ENCODE measurements at places on chromosomes 6 and 20.

GRCh38 chr6:42137194-42137753 lies 5.1 kb downstream of the C6orf132 start:
- DNase-seq: no peak

GRCh38 chr6:140773276-140773675 lies 1359.4 kb upstream of the GJE1 start:
- DNase-seq: no peak

DNA sequence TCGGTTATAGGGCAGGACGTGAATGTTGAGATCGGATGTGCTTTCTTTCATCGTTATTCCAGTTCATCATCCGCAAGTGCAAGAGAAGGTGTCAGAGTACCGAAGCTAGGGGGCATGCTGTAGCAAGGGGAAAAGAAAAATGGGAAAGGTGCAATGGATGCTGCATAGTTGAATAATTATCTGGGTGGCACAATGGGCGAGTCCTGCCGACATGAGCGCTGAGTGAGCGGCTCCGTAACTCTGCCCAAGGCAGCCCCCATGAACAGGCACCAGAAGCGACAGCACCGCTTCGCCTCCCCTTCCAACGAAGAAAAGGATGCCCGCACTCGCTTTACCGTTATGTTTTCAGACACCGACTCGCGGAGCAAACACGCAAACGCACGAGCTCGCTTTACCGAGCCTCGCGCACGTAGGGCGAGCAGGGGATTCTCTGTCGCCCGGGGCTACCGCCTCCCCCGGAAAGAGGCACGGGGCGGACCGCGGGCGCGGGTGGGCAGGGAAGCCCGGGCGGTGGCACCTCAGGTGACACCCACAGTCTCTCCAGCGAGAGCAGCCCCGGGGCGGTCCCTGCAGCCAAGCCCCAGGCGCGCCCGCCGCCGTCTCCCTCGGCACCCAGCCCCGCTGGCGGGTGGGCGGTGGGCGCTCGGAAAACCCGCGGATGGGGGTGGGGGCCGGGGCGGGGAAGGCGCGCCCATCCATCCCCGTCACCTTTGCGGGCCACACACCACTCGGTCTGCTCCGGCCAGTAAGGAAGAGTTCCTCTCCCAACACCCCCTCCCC lies 654 bp downstream of the WASF1 start:
- DNase-seq: peak; percentile 65

GRCh38 chr6:170010665-170011203 lies 259.3 kb downstream of the ERMARD start:
- DNase-seq: no peak

DNA sequence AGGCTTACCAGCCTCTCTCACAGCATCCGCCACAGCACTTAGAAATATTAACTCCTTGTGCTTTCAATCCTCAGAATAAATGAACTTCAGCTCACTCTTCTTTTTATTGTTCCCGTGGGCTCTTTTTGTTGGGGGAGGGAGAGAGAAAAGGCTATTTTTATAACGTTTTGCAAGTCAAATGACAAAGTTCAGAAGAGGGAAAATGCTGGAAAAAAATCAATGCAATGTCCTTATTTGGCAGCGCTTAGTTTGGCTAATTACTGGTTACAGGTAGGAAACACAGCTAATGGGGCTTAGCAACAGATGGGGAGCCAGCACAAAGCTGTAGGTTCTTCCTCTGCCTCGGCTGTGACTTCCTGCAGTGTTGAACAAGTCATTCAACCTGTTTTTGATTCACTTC lies 1067.0 kb upstream of the MAP3K7 start:
- no peak for DNase-seq

DNA sequence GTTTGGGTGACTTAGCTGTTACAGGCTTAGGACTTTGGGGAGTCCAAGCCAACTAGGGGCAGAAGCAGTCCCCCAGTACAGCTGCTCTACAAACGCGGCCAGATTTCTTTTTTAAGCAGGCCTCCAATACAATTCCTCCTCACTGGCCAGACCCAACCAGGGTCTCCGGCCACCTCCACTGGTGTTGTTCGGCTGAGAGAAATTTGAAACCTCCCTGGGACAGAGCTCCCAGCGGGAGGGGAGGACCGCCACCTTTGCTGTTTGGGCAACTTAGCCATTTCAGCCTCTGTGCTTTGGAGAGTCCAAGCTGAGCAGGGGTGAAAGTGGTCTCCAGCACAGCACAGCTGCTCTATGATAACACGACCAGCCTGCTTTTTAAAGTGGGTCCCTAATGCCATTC lies 59.4 kb upstream of the KHDRBS2 start:
- DNase-seq: no peak

DNA sequence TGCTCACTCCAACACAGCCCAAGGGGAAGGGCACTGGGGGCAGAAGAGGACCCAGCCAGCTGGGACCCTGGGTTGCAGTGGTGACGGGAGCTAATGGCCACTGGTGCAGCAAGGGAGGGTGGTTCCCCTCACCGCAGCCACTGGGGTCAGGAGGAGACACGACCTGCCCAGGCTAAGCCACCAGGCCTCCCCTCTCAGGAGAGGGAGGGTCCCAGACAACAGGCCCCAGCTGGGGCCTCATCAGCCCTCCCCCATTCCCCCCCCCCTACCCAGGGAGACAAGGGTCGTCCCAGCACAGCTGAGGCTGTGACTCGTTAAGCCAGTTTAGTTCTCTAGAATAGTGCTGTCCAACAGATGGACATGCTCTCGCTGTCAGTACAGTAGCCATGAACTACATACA lies 17.3 kb upstream of the MATN4 start:
- DNase-seq: no peak

- peak; percentile 7 for DNase-seq
These were observed 49.2 kb downstream of the TBC1D32 start for GRCh38 chr6:121285041-121285440.

GRCh38 chr6:137159912-137160311 lies 13.5 kb downstream of the IL22RA2 start:
- DNase-seq: no peak

GRCh38 chr6:170082067-170082466 lies 208.8 kb downstream of the DLL1 start:
- no peak for DNase-seq

- DNase-seq: no peak
These were observed 508.8 kb upstream of the PTCHD4 start for GRCh38 chr6:48619771-48620170.

DNA sequence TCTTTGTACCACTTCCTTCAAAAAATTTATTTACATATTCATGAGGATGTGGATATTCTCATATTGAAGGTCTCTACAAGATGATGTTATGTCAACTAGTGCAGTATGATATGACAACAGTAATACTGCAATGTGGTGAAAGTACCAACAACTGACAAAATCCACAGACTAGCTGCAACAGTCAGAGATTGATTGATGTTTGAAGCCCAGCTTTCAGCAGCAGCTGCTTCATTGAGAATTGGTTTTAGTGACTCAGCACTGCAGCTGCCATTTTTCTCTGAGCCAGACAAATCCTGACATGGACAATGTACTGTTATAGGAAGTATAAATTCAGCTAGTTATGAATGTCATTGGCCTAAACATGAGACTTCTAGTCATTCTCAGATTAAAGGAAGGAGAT lies 53.8 kb downstream of the PKIB start:
- DNase-seq: no peak

GRCh38 chr6:72925136-72925535 lies 300.2 kb downstream of the KHDC1L start:
- no peak for DNase-seq

- DNase-seq: no peak
These were observed 19.2 kb downstream of the CHMP4B start for GRCh38 chr20:33830371-33830770.

DNA sequence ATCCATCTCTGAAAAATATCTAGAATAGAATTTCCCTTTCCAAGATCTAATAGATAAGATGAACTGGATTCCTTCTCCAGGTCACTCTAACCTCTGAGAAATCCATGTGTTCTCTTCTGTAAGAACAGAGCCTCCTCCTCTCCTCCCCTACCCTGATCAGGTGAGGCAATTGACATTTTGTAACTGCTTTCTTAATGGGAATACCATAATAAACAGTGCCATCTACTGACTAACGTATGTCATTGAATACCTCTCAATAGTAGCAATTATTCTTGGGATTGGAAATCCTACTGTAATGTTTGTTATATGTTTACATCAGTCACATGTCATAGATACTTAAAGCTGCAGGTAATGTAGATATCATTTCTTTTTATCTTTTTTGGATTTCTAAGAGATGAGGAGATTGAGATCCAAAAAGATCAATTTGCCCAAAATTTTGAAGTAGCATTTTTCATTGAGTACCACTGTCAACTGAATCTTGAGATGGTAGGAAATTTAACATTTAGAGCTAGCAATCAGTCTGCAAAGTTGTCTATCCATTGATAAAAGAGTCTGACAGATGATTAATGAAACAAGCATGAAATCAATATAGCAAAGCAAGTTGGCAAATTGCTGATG lies 365.8 kb upstream of the HSF2 start:
- peak; percentile 40 for DNase-seq

DNA sequence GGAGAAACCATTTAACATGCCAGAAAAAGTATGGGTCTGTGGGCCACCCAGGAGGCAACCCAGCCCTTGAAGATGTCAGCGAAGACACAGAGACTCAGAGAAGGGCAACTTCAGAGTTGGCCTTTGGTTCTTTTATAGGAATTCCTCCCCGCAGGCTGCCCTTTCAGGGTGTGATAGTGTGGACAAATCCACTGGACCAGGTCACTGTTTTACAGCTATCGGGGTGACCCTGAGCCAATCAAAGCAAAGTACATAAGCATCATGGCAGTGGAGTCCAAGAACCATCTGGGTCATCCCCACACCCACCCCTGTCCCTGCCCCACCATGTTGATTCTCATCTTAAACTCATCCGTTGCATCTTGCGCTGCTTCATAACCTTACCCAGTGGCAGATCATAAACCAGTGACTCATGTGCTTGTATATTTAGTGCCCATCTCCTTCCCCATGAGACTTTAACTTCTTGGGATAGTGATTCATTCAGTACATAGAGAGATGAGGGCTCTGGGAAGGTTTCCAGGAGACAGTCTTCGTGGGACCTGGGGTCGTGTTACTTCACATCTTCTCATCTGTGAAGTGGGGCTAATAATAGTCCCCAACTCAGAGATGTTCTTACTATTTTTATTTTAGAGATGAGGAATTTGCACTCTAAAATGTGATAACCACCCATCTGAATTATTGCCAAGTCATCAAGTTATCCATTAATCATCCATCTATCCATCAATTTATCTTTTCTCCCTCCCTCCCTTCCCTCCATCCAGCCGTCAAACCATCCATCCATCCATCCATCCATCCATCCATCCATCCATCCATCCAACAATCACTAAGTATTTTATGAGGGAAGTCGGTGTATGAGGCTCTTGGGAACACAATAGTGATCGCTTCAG lies 51.0 kb downstream of the EDN3 start:
- peak; percentile 64 for DNase-seq

- no peak for DNase-seq
These were observed 84.2 kb upstream of the RGS17 start for GRCh38 chr6:153215242-153215641.

GRCh38 chr6:3422435-3423070 lies 34.3 kb downstream of the SLC22A23 start:
- DNase-seq: no peak

- DNase-seq: no peak
These were observed 149.9 kb upstream of the UST start for GRCh38 chr6:148596891-148597455.

DNA sequence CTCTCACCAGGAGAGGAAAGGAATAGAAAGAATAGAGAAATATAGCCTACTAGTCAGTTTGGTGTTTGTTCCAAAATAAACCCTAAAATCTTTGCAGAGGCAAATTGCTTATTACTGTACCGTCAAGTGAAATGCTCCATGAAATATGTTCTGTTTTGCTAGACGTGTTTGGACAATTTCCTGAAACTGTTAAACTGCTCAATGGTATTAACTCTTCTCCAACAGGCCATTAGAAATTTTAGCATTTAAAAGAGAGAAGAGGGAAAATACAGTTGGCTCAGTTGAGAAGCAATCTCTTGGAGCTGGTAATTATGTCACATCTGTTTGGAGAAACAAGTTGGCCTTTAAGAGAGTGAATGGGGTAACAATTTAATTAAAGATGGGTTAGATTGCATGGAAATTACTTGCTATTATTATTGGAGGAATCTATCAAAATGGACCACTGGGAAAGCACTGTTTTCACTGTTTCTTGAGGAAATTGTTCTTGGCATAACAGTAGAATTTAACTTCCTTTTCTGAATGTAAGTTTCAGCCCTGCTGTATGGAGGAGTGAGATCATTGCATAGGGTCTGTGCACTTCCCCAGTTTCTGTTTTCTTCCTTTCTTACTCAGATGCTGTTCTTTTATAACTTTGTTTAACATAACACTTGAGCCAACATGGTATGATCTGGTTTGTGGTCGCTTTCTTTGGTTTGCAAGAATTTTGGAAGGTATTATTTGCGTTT lies 373.6 kb downstream of the PLCB1 start:
- no peak for DNase-seq

DNA sequence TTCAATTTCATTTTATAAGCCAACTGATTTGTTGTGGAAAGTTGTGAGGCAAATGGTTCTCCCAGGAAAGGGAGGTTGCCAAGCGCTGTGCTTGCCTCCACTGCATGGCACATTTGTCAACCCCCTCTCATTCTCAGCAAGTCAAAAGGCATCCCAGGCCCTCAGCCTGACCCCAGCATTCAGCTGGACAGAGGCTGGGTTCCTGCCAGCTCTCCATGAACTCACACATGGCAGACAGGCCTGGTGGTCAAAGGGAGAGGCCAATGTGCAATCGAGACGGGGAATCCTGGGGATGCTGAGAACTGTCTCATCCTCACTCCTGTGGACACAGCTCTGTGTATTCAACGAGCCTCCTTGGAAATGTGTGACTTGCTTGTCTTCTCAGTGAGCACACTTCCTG lies 106.0 kb upstream of the CDH4 start:
- no peak for DNase-seq

DNA sequence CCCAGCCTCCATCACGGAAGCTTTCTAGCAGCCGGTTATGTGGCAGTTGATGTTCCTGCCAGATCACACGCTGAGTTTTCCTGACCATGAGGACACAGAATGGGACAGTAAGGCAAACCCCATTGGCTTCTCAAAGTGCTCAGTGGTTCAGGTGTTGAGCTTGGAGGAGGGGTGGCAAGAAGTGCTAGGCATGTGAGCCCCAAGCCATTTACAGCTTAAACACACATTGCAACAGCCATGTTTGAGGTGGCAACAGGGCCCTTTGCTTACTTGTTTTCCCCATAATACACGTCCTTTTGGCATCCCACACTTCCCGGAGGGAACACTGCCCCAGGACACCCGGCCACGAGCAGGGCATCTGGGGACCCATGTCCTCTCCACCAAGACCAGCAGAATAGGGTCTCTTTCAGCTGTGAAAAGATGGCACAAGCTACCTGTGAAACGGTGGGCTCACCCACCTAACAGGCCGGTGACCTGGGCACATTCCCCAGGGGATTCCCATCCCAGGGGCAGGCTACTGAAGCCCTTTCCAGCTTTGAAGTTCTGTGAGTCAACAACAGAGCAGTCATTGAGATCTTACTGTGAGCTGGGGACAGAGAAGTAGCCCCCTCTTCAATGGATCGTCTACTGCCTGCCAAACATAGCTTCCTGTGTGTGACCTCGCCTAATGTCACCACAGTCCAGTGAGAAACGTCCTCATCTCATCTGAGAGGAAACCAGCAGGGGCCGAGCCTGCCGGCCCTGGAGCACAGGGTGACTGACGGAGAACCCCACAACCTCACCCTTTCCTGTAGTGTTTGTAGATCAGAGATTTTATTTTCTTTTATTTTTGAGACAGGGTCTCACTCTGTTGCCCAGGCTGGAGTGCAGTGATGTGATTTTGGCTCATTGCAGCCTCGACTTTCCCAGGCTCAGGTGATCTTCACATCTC lies 4.0 kb upstream of the TLDC2 start:
- DNase-seq: no peak

- DNase-seq: no peak
These were observed 3.0 kb upstream of the APOBEC2 start for GRCh38 chr6:41049955-41050354.

All from A172 (cell line).